Stimulated activated CD4-positive, alpha-beta T cell treated with anti-CD3 and anti-CD28 coated beads, Interleukin-15, amount 100 ng/mL, for 1 hour (primary cell): ENCODE measurements at places on chromosomes 1 and 21.

DNA sequence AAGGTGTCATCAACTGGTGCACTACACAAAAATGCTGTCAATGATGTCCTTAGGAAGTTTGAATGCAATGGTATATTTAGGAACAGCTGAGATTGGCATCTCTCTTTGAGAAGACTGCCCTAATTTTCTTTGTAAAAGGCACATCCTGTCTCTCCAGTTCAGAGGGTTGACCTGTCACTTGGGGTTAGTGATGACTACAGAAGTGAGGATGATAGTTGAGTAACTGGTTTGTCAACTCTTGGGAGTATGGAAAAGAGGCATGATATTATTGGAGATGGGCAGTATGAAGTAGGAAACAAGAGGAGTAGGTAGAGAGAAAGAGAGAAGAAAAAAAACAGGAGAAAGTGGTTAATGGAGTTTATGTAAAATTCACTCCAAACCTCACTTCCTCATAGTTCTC, 40.4 kb upstream of the PIGC start:
- DNase-seq: no peak

DNA sequence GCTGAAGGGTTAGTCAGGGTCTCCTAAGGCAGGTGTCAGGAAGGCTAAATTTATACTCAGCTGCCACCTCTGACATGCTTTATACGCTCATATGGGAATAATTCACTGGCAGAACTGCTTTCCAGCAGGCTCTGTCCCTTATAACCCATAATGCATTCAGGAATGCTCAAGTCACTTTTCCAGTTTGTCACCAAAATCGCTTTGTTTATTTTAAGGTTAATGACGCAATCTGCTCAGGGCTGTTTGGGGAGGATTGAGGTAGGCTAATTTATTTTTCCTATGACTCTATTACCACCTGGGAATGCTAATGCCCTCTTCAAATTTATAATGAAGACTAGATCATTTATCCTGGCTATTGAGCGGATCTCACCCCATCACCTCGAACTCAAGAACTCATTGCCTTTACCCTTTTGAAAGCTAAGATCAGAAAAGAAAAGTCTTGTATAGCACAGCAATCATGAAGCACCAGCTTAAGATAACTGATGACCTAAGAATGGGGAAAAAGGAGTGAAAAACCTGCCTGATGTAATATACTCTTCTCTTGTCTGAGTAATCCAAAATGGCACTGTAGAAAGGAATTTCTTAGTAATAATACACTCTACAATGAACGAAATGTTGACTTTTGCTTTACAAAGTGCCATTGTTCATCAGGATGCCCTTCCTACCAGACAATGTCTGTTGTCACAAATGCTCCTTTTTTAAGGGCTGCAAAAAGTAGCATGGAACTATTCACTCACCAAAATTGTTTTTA, 97.9 kb upstream of the EXO1 start:
- DNase-seq: no peak

DNA sequence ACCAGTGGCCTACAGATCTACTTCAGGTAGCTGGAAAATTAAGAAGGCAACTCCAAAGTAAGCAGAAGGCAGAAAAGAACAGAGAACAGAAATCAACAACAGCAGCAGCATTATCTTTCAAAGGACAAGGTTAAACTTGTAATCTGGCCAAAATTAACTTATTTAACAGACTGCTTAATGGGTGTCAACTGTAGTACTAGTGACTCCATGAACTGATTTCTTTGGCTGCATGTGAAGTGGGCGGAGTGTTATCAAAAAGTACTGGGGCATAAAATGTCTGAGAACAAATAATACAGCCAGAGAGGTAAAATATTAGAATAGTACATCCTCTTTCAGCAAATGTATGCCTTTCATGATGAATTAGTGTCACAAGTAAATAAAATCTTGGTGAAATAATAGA, 24.6 kb upstream of the NADK start:
- DNase-seq: no peak

GRCh38 chr1:159712080-159712479, 2.3 kb downstream of the CRP start:
- no peak for DNase-seq

GRCh38 chr1:65054481-65054880, 88.1 kb upstream of the JAK1 start:
- DNase-seq: no peak

- DNase-seq: no peak
Observed at GRCh38 chr1:244067893-244068292, 16.8 kb downstream of the ZBTB18 start.
